ENCODE measurements at places on chromosomes 2 and 18. TPM values are rescaled to one million over a fixed set of nuclear protein-coding genes. Genes with fewer than 3 reads are reported as not detected.

- H3K27me3 ChIP-seq = no peaks in the 10 kb centered on the region
- H3K27ac ChIP-seq = no peak overlapping the region
- no peaks in the 10 kb centered on the region for H3K4me1 ChIP-seq
- no peaks in the 10 kb centered on the region for H3K36me3 ChIP-seq
- no peak for DNase-seq
- no peak overlapping the region for H3K4me3 ChIP-seq
Observed at GRCh38 chr2:236936446-236936940, 149.2 kb upstream of the COPS8 start.

DNA sequence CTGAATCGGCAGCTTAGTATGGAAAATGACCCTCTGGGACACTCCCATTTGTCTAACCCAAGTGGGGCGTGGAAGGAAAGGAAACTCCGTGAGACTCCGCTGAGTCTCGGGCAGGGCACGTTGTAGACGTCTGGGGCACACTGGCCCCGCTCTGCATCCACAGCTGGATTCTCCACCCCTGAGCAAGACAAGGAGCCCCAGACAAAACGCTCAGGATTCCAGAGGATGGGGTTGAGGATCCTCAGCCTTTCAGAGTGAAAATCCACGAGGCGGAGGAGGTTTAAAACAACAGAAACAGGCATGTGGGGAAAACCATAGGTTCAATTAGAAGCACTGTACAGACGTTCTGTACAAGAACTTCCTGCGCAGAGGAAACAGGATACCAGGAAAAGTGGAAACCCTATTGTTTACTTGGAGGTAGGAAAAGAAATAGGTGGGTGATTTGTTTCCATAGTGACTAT, 124.9 kb upstream of the ZNF236 start:
- H3K4me1 ChIP-seq = no peaks in the 10 kb centered on the region
- no peak for DNase-seq
- H3K27ac ChIP-seq = no peak overlapping the region
- no peaks in the 10 kb centered on the region for H3K36me3 ChIP-seq
- no peak overlapping the region for H3K4me3 ChIP-seq

HNMT gene
- polyA plus RNA-seq = not detected

DNA sequence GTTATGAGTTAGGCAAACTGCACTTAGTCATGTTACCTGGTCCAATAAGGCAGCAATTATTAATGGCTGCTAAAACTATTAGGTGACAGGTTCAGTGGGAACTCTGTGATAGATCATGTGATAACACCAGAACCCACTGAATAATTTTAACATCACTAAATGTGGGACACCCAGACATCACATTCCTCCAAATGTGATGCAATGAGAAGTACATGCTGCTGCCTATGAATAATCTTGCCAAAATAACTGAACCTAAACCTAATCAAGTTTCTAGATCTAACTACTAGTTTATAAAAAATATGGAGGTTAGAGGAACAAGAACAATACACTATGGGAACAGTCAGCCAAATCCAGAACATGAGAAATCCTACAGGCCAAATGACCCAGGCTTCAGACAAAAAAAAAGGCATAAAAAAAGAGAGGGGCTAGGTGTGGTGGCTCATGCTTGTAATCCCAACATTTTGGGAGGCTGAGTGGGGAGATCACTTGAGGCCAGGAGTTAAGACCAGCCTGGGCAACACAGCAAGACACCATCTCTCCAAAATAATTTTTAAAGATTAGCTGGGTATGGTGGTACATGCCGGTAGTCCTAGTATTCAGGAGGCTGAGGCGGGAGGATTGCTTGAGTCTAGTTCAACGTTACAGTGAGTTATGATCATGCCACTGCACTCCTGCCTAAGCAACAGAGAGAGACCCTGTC, 7.0 kb upstream of the ACTR2 start:
- no peak overlapping the region for H3K4me3 ChIP-seq
- H3K27me3 ChIP-seq = no peaks in the 10 kb centered on the region
- no peaks in the 10 kb centered on the region for H3K4me1 ChIP-seq

MAPRE2 gene
- polyA plus RNA-seq = 80.4 TPM

AQP12B gene
- polyA plus RNA-seq = not detected
